ENCODE measurements at places on chromosomes 4 and X. TPM values are rescaled to one million over a fixed set of nuclear protein-coding genes. Genes with fewer than 3 reads are reported as not detected.
A peak's percentile ranks its signal among the peaks of the same experiment; 100 is the strongest.

TGIF2LX gene
- not detected for total RNA-seq

DNA sequence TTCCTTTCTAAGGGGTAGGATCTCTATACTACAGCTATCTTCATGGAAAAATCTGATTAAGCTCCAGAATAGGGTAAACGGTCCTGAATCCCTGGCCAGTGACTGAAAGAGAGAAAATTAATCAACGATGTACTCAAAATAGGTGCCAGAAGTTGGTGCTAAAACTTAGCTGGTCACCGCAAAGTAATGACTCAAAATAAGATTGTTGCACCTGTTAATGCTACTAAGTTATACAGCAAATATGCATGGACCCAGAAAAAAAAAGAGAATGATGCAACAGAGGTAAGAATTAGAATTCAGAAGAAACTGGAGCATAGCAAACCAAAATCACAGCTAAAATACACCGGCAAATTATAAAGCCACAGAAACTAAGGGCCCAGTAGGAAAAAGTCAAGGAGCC, 239.7 kb upstream of the FAM241A start:
- ATAC-seq: no peak

DNA sequence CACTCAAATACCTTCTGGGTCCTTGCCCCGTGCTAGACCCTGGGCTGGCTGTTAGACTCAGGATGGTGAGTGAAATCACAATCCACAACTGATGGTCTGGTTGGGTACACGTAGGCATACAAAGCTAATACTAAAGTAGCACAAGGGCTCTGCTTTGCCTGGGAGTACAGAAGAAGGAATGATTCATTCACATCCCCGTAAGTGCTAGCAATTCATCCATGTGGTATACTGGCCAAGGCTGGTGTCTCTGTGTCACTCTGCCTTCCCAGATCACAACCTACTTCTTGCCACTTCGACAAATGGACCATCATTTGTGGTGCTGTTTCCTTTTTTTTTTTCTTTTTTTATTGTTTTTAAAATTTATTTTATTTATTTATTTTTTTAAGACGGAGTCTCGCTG, 19.7 kb upstream of the RBM47 start:
- ATAC-seq: no peak

- peak; percentile 25 for ATAC-seq
Measured at GRCh38 chr4:28228561-28229491, 1368.2 kb downstream of the STIM2 start.

DNA sequence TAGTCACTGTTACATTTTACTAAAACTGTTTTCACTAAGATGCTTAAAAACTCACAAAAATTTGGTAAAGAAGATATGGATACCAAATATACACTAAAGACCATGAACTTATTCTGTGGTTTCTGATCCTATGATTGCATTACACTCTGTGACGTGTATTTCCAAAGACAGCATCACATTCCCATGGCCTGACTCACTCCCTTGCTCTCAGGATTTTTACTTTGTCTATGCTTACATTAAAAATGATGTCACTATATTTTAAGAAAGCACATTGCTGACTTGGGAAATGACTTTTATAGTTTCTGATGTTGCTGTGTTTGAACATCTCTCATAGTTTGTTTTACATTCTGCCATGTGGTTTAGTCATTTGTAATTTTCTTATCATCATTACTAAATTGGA, 327.9 kb upstream of the MAGEB18 start:
- ATAC-seq: peak; percentile 39
